ENCODE measurements at places on chromosomes 12 and 14.

GRCh38 chr12:131312793-131313545 is 359.3 kb downstream of the ADGRD1 start:
- no peak for DNase-seq

GRCh38 chr12:108273217-108273616 is 65.9 kb downstream of the CMKLR1 start:
- DNase-seq, result no peak

DNA sequence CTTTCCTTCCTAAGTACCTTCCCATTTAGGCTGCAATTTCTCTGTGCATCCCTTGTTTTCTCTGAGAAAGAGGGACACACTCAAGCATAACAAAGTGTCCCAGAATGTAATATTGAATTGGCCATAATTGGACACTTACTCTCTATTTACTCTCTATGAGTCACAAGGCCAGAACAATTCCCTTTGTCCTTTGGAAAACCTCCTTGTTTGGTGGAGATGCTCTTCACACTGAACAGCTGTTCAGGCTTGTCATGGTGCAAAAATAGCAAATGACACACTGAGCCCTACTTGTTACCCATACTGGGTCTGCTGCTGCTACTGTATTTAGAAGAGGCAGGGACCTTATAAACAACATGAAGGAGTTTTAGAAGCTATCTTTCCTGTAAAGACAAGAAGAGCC is 1590.5 kb upstream of the TMEM132C start:
- no peak for DNase-seq

GRCh38 chr14:75341620-75342019 is 63.0 kb downstream of the FOS start:
- DNase-seq, result no peak

- no peak for DNase-seq
Observed at GRCh38 chr12:110661337-110661972, 27.5 kb downstream of the HVCN1 start.

DNA sequence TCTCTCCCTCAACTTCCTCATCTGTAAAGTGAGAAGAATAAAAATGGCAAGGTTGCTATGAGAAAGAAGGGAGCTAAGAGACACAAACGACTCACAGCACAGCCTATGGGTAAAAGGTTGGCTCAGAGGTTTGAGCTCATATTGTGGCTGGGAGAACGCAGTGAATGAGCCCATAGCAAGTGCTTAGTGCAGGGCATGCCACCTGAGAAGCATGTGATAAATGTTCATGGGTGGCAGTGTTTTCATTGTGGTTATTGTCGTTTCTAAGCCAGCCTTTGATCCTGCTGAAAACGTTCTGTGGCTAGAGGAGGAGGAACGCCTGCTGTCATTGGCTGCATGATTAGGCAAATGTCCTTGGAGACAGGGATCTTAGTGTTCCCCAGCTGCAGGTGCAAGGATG is 150.4 kb downstream of the KSR2 start:
- DNase-seq, result no peak

GRCh38 chr12:1645819-1646218 is 16.8 kb downstream of the WNT5B start:
- no peak for DNase-seq

- no peak for DNase-seq
Observed at GRCh38 chr12:85676816-85677749, 159.1 kb downstream of the RASSF9 start.

- no peak for DNase-seq
Observed at GRCh38 chr12:17108877-17109541, 503.0 kb upstream of the LMO3 start.

GRCh38 chr12:55965941-55966407 is at the start of gene PMEL:
Gene PMEL, minus strand, starts transcription at chr12:55966042. Its CDS starts 31 bp downstream, at chr12:55966011.
- no peak for DNase-seq

GRCh38 chr14:31745741-31746140 is 184.5 kb downstream of the NUBPL start:
- DNase-seq, result no peak

GRCh38 chr14:89533136-89533535 is 116.1 kb upstream of the FOXN3 start:
- DNase-seq, result no peak

GRCh38 chr12:76310110-76310509 is 38.1 kb downstream of the BBS10 start:
- DNase-seq, result peak; percentile 52

DNA sequence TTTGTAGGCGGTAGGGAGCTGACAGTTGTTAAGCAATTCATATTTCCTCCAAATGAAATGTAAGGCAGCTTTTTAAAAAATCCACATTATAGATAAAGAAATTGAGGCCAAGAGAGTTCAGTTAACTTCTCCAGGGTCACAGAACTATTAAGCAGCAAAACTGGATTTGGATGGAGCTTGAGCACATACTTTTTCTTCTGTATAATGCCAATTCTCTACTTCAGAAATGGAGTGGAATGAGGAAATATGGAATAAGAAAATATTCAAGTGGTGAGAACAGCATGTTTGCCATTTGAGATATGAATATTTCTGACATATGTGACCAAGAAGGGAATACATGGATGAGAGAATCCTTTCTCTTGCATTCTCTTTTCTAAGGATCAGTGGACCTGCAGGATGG is 233.1 kb downstream of the FOXG1 start:
- DNase-seq, result no peak

GRCh38 chr12:77746096-77746495 is 84.6 kb upstream of the NAV3 start:
- DNase-seq, result no peak

DNA sequence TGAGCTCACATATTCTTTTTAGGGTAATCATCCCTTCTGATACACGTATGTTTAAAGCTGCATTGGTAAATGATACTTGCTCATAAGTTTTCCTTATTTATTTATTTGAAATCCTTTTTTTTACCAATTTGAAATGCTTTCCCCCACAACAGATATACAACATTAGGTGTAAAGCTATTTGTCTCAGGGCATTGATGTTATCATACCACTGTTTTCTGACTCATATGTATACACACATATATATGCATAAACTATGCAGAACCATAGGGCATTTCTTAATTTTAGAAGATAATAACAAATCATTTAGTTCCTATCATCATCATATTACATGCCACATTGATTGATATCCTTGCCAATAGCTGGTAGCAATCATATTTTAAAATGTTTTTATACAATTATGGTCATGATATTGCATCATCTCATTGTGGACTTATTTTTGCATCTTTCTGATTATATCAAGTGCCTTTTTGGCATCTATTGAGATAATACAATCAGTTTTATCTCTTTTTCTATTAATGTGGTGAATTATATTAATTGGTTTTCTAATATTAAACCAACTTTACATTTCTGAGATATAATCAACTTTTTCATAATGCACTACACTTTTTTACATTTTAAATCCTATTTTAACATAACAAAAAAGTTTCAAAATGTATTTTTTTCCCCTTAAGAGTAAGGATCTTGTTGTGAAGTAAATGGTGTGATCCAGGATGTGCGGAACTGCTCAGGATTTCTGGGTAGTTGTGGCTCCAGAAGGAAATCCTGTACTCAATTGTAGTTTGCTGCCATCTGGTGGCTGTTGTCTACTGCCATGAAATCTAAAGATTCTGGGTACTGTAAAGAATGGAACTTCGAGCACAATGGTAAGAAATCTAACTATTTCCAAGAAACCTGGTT is 16.7 kb downstream of the OR9K2 start:
- DNase-seq, result peak; percentile 11

DNA sequence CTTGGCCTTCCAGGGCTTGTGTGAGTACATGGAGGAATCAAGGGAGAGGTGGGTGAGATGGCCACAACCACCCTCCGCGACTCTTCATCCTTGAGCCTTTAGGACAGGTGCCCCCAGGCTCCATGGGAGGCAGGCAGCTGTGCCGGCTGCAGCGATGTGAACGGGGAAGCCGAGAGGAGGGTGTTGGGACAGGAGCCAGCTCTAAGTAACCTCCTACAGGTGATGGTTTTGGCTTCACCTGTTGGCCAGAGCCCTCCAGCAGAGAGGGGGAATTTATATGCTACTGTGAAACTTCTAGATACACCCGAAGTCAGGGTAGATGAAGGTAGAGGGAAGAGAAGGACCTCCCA is 132.2 kb upstream of the HIF1A start:
- DNase-seq, result no peak

GRCh38 chr12:12178559-12178958 is 88.3 kb downstream of the LRP6 start:
- DNase-seq, result peak; percentile 45

- DNase-seq, result peak; percentile 13
Observed at GRCh38 chr14:69154779-69155178, 1.9 kb upstream of the DCAF5 start.

Measured in fibroblast of skin of right quadriceps (primary cell).